ENCODE measurements at places on chromosomes 11 and 22.

DNA sequence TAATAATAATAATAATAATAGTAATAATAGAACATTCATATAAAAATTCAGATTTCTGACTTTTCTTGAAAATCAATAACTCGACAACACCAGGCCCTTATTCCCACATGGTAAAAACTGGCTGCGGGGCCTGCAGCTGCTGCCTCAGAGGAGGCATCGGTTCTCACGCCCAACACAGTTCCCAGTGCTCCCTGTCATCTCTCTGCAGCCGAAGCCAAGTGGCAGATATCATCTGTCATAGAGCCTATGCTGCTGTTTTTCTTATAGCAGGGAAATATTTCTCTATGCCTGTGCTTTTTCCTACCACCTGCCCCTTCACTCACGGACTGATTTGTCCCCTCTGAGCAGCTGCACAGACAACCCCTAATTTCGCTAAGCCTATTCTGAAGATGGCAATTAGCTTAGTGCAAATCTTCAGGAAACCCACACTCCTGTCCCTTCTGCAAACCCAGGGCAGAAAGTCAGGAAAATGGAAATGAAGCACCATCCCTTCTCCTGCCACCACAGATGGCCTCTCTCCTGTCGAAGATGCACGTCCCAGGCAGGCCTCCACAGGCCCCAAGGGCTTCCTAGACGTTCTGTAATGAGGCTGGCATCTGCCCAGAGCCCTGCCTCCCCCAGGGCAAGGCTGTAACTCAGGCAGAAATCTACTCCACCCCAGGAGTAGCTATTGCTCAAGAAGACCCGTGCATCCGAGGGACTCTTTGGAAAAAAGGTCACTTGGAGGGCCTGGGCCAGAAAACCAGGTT, 66.7 kb downstream of the SYN3 start:
- no peak for DNase-seq

DNA sequence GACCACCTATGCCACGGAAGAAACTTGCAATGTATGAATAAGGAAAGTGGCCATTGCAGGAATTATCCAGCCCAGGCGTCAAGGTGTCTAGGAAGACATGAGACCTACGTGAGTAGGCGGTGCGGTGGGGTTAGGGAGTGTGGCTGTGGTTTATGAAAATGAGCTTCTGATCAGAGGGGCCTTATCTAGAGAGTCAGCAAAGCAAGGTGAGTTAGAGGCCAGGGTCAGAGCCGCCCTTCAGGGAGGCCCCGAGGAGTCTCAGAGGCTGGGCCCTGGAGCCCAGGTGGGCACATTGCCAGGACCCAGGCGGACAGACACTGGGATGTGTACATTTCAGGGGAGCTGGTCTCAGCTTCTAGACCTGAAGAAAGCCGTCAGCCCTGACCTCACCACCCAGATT, 13.8 kb upstream of the LINC01488 start:
- DNase-seq: no peak

GRCh38 chr11:105315287-105315686, 175.7 kb upstream of the CARD18 start:
- DNase-seq: no peak

DNA sequence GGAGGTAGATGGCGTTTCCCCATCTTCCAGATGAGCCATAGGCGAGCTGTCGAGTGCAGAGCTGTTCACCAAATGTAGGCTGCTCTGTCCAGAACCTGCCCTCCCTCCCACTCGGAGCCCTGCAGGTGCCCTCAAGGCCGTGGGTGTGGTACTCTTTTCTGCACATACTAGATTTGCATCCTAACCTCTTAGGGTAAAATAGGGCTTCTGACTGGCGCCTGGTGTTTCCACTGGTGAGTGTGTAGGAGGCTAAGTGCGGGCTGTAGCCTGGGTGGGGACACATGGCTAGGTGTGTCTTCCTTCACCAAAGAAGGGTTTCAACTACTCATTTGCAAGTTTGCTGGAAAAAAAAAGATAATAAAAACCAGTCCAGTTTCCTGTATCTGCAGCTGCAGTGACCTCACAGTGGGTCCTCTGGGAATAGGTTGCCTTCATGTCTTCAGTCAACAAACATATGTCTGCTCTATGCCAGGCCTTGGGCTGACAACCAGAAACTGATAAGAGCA, 8.5 kb downstream of the BIK start:
- DNase-seq: no peak

- DNase-seq: no peak
Observed at GRCh38 chr11:68655806-68656205, 28.5 kb upstream of the GAL start.

DNA sequence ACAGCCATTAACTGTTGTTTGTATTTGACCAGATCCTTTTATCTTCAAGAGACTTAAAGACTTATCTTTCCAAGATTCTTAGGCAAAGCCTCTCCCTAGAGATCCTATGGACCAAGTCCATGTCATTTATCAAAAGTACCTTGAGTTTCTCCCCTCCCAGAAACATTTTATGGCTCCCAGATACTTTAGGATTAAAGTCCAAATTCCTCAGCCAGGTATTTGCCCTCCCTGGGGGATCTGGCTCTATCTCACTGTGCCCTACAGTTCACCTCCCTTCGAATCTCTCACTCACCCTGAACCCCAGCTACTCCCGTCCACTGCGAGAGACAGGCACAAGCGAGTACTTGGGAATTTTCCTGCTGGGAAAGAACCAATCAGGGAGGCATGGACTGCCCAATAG, 11.9 kb downstream of the MS4A8 start:
- DNase-seq: no peak

DNA sequence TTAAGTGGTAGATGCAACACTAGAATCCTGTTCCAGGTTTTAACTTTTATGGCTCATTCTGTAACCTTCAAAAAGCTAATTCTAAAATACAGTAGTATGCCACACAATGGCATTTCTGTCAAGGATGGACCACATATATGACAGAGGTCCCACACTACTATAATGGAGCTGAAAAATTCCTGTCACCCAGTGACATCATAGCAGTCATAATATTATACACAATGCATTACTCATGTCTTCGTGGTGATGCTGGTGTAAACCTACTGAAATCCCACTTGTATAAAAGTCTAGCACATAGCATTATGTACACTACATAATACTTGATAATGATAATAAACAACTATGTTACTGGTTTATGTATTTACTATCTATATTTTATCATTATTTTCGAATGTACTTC, 12.1 kb downstream of the TYR start:
- DNase-seq: no peak

DNA sequence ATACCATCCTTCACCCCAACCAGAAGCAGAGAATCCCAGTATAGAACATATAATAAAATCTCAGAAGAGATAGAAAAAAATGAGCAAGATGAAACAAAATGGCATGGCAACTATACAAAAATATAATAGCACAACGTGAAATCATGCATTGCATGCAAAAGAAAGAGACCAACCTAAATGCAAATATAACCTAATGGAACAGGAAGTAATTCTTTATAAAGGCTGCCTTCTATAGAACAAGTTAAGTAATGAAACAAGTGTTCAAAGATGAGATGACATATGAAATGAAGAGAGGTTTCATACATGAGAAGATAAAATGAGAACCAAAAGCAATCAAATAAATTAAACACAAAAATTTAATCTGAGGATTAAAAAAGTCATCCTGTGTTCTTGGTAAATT, 18.5 kb upstream of the ARHGAP20 start:
- no peak for DNase-seq

GRCh38 chr11:117851106-117851505, 25.4 kb downstream of the FXYD6 start:
- DNase-seq: no peak

GRCh38 chr11:61028135-61028729, 56.8 kb downstream of the CD6 start:
- no peak for DNase-seq

- DNase-seq: no peak
Observed at GRCh38 chr11:102448869-102449224, 3.7 kb downstream of the TMEM123 start.

DNA sequence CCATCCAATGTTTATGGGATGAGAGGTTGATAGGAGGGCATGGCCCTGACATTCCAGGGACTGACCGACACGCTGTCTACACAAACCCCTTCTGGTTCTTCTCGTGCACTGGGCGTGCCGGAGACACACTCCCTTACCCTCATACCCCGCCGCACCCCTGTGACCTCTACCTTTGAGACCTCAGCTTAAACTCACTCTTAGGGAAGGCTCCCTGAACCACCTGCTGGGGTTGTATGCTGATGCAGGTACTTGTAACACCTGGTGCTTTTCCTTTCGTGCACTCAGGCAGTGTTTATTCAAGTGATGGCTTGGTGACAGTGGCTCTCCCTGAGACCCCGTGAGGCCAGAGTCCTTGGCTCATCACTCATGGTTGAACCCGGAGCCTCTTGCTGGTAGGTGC, 12.0 kb downstream of the PPARA start:
- no peak for DNase-seq

- no peak for DNase-seq
Observed at GRCh38 chr22:35598396-35598710, 18.8 kb downstream of the MB start.

- DNase-seq: no peak
Observed at GRCh38 chr11:128026596-128026995, 560.8 kb downstream of the ETS1 start.

DNA sequence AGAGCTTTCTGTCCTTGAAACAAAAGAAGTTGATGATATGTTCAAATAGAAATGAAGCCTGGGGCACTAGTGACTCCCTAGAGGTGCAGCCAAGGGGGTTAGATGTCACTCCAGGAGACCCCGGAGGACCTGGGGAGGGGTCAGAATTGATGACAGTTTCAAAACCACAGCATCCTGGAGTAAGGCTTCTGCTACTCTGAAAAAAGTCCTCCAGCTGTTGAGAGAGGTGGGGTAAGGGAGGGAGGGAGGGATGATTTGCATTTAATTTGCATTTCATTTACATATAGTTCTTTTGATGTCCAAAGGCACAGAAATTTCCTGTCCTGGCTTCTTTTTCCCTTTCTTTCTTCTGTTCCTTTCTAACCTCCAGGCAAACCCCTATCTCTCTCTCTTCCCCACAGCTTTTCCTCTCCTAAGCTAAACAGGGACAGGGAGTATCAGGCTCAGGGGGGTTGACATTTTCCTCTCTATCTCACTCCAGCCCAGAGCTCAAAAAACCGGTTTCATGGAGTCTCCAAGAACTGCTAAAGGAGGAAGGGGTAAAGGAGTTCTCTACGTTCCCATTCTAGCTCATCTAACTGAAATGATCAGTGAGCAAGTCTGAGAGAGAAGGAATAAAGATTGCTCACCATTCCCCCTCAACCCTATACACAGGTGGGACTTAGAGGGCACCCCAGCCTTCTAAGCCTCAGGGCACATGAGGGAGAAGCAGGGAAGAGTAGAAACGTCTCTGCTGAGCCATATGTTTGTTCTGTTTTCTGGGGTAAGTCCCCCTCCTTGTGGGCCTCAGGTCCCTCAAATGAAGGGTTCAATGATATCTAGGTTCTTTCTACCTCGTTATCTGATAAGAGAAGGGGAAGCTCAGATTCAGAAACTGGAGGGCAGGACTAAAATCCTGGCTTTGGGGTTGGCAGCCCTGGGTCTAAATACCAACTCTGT, 3.5 kb upstream of the POU2F3 start:
- no peak for DNase-seq

- DNase-seq: no peak
Observed at GRCh38 chr11:75823946-75824345, 8.9 kb downstream of the UVRAG start.

- DNase-seq: no peak
Observed at GRCh38 chr11:34758262-34758661, 137.4 kb downstream of the EHF start.

DNA sequence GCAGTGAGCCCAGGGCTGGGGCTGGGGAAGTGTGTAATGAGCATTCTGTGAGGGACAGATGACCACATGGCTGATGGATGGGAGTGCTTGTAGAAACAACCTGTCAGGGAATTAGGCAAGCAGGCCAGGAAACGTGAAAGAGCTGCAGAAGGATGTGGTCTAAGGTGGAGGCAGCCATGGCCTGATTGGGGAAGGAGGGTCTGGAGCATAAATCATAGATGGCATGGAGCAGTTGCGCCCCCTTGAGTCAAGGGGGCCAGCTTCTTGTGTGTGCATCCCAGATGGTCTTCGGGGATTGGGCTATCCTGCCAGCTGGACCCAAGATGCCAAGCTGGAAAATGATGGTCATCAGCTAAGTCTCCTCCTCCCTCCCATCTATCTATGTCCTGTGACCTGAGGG, 119.4 kb upstream of the CLPB start:
- no peak for DNase-seq

DNA sequence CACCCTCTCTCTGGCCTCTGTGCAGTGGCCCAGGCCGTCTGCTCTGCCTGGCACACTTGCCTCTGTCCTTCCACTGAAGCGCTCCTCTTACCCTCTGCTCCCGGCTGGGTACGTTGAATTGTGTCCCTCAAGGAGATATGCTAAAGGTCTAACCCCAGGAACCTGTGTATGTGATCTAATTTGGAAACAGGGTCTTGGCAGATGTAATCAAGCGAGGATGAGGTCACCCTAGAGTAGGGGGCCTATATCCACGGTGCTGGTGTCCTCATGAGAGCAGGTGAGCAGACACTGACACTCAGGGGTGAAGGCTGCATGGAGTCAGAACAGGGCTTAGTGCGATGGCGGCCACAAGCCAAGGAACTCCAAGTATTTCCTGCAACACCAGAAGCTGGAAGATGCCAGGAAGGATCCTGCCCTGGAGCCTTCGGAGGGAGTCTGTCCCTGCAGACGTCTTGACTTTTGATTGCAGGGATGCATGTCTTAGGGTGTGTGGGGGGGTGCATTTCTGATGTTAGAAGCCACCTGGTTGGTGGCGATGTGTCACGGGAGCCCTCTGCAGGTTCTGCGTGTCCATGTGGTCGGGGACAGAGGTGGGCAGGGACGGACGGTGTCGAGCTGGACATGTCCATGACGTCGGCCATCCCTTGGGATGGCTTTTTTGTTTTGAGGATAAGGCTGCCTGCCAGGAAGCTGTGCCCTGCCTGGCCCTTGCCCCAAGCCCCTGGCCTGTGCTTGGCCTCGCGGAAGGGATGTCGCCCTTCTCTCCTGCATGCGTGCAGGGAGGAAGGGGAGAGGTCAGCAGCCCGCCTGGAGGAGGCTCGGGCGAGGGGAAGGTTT, 68.6 kb downstream of the LRP5 start:
- DNase-seq: no peak

- no peak for DNase-seq
Observed at GRCh38 chr11:77301510-77301909, at the start of gene GDPD4. GDPD4 (minus strand) TSS chr11:77301686; CDS start chr11:77285137, 16,549 bp downstream.

DNA sequence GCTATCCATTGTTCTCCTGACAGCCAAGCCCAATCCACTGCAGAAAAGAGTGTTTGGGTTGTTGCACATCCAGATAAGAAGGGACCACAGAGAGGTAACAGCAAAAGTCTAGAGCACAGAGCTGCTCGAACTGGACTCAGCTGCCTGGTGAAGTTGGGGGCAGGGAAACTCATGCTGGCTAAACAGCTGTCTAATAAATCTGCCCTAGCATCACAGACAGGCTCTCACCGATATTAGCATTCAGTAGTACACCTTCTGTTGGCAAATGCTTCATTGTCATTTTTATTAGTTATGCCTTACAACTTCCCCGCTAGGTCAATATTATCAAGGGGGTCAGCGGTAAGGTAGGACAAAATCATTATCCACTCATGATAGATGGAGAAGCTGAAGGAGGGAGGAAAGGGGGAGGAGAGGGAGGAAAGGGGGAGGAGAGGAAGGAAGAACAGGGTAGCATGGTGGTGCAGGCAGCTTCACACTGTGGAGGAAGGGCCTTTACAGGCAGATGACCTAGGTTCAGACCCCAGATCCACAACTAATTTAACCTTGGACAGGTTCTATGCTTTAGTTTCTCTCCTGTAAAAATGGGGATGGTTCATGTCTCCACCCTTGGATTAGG, 102.7 kb downstream of the LARGE1 start:
- no peak for DNase-seq
